ENCODE measurements at places on chromosomes 12 and 14.

GRCh38 chr14:72609205-72609916 lies 284.5 kb downstream of the DPF3 start:
- no peak for DNase-seq

DNA sequence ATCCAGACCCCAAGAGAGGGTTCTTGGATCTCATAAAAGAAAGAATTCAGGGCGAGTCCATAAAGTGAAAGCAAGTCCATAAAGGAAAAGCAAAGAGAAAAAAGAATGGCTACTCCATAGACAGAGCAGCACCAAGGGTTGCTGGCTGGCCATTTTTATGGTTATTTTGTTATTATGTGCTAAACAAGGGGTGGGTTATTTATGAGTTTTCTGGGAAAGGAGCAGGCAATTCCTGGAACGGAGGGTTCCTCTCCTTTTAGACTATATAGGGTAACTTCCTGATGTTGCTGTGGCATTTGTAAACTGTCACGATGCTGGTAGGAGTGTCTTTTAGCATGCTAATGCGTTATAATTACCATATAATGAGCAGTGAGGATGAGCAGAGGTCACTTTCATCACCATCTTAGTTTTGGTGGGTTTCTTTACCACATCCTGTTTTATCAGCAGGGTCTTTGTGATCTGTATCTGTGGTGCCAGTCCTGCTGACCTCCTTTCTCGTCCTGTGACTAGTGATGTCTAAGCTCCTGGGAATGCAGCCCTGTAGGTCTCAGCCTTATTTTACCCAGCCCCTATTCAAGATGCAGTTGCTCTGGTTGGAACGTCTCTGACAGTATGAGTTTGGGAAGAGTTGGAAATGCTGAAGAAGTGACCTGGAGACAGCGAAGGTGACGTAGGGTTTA lies 100.5 kb downstream of the ZNF664 start:
- DNase-seq: no peak

DNA sequence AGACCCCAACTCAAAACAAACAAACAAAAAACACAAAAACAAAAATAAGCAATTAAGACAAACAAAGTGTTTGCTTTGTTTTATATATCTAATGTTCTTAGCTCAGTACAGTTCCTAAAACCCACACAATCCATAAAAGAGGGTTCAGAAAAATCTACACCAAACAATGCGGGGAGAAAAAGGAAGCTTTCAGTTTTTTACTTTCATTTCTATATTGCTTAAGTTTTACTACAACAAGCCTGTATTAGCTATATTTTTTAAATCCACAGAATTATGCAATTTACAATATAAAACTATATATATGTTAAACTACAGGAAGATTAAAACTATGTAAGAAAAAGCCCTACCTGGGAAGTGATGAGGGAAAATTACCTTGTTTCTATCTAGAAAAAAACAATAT lies 41.4 kb downstream of the CLIP1 start:
- no peak for DNase-seq

GRCh38 chr14:79967453-79967852 lies 243.9 kb downstream of the DIO2 start:
- DNase-seq: no peak

DNA sequence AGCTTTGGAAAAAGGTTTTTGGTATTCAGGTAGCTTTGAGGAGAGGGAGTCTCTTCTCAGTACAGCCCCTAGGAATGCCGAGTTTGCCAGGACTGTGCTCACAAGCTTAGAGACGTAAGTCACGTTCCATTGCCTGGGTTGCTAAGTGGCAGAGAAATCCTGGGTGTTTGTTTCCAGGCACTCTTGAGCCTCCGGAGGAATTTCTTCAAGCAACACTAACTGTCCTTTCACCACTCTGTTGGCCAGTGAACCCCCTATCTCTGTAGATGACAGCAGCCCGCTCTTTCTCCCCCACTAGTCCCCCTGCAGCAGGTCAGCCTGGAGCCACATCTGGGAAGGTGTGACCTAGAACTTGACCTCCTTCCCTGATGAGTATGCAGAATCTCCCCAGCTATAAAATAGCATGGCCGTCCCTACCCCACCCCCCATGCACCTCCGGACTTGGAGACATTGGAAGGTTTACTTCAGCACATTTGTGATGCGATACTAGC lies 162.7 kb downstream of the ZFP36L1 start:
- DNase-seq: no peak

- DNase-seq: peak; percentile 7
Observed at GRCh38 chr12:106205208-106206069, 42.4 kb downstream of the CKAP4 start.

GRCh38 chr14:51094901-51095853 lies at the start of gene TRIM9:
TRIM9 (minus strand) TSS chr14:51095105; CDS start chr14:51094939, 166 bp downstream.
- peak; percentile 98 for DNase-seq

GRCh38 chr12:105077435-105077834 lies 6.8 kb downstream of the ALDH1L2 start:
- DNase-seq: no peak

DNA sequence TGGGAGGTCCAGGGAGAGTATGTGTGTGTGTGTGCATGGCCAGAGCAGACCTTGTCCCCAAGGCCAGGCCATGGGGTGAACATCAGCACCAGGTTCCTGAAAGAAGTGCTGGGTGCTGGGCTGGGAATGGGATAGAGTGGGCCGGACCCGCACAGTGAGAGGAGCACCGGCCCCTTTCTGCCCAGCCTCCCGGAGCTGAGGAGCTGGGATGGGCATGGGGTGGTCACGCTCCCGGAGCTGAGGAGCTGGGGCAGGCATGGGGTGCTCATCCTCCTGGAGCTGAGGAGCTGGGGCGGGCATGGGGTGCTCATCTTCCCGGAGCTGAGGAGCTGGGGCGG lies 83.3 kb downstream of the B4GALNT3 start:
- no peak for DNase-seq

GRCh38 chr14:76820700-76821099 lies 5.5 kb upstream of the LRRC74A start:
- DNase-seq: no peak

DNA sequence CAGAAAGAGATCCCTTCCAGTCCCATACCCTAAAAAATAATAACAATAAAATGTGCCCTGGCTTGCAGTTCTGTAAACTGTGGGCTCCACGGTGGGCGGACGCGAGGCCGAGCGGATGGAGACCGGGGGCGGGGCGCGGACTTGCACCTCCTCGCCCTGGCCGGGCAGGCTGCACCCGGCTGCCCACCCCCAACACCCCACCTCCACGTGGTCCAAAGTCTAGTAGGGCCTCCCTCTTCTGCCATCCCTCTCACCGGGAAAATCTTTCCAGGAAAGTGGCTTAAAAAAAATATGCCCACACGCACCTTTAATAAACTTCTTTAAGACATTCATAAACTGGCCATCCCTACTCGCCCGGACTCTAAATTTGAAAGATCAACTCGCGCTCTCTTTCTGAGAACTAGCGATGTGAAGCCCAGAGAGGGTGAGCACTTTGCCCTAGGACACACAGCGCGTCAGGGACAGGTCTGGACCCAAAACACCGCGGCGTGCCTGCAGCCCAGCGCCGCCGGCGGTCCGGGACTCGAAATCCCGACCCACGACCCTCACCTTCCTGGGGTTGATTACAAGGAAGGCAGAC lies 1.9 kb upstream of the BCL11B start:
- no peak for DNase-seq

GRCh38 chr14:103141117-103141796 lies 18.0 kb downstream of the TNFAIP2 start:
- DNase-seq: no peak

GRCh38 chr14:71942904-71943694 lies 10.9 kb downstream of the RGS6 start:
- DNase-seq: no peak

DNA sequence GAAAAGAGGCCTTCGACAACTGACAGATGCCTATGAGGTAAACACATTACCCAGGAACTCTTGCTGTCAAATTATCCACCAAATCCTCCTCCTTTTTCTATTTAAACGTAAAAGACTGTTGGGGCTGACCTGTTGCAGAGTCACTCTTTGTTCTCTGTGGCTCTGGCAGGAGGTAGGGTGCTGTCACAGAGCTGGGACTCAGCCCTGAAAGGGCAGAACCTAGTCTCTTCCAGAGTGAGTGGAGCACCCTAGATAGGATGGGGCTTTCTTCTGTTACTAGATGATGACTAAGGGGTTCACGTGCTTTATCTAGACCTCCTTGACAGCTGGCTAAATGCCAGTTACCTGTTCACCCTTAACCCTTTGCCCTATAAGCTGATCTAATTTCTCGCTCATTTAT lies 25.7 kb downstream of the FNTB start:
- no peak for DNase-seq

GRCh38 chr14:91398707-91399106 lies 18.9 kb downstream of the CCDC88C start:
- no peak for DNase-seq
